ENCODE measurements at places on chromosomes 7 and 10.
A peak's percentile ranks its signal among the peaks of the same experiment; 100 is the strongest.

DNA sequence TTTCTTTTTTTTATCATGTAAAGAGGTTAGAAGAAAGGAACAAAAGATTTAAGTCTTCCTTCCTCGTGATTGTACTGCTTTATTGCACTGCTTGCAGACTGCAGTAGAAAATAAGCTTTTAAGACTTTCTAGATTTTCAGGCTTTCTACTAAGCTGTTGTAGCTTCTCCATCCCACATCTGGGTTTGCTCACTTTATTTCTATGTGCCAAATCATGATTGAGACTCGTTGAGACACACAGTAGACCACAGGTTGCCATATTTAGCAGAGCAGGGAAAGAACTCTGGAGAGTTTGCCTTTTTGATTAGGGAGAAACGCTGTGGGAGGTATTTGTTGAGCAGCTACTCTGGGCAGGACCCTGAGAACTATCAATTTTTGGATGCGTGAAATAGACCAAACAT, 89.2 kb upstream of the BTBD16 start:
- DNase-seq = peak; percentile 47

DNA sequence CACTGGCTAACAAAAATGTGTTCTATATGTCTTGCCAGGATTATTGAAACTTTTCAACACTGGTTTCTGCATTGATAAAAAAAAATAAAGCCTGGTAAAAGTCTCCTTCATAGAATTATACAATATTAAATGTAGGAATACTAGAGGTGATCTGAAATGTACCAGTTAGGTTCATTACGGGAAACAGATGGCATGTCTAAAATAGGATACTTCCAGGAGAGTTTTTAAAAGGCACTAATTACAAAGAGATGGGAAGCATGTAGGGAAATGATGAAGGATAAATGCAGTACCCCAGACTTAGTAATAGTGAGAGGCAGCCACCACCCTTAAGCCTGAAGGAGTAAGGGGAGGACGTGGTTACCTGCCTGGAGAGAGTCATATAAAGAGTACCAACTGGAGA, 107.0 kb upstream of the NPSR1 start:
- DNase-seq = no peak

GRCh38 chr7:17940951-17941431, 697 bp upstream of the SNX13 start:
- peak; percentile 7 for DNase-seq

DNA sequence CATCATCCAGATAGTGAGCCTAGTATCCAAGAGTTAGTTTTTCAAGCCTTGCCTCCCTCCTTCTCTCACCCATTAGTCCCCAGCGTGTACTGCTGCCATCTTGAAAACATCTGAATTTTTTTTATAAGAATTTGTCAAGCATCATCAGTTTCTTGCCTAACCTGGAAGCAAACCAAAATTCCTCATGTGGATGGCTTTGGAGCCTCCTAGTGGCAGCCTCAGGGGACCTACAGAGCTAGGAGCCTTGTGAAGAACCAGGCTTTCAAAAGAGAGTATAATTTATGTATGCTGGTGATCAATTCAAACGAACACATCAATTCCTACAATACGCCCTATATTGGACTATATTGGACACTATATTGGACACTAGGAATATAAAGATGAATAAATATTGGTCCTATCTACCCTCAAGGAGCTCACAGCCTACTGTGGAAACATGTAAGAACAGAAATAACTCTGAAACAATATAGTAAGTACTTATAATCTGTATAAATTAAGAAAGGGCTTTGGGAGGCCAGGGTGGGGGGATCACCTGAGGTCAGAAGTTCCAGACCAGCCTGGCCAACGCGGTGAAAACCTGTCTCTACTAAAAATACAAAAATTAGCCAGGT, 63.4 kb downstream of the HPSE2 start:
- DNase-seq = peak; percentile 20

DNA sequence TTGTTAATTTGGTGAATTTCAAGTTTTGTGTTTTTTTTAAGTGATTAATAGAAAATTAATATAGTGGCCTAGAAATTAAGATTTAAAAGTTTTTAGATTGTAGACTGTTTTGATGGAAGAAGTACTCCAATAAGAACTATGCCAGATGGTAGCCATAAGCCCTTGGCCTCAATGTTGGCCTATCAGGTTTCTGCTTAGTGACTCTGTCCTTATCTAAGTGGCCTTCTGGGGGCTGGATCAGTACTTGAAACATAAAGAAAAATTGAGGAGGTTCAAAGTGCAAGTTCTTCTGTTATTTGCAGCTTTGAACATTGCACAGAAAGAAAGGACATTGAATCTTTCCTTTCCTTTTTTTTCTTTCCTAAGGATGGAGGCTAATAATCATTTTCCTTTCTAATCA, 9.9 kb downstream of the CCDC126 start:
- no peak for DNase-seq

- no peak for DNase-seq
These were observed 93.3 kb downstream of the DLG5 start for GRCh38 chr10:77833225-77833624.

DNA sequence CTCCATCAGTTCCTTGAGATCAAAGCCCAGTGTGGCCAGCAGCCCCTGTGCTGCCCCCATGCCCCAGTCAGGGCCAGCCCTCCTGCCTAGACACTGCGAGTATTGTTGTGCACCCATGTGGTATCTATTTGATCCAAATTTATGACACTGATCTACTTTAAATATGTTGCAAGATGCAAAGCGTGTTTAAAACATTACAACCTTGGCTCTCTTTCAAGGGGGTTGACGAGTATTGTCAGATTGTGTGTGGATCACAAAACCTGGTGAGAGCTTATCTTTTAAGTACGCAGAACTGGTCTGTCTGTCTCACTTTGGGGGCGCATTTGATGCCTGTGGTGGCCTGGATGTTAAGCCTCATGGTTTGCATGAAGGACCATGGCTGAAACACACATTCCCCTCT, 108.9 kb downstream of the COL13A1 start:
- DNase-seq = no peak

DNA sequence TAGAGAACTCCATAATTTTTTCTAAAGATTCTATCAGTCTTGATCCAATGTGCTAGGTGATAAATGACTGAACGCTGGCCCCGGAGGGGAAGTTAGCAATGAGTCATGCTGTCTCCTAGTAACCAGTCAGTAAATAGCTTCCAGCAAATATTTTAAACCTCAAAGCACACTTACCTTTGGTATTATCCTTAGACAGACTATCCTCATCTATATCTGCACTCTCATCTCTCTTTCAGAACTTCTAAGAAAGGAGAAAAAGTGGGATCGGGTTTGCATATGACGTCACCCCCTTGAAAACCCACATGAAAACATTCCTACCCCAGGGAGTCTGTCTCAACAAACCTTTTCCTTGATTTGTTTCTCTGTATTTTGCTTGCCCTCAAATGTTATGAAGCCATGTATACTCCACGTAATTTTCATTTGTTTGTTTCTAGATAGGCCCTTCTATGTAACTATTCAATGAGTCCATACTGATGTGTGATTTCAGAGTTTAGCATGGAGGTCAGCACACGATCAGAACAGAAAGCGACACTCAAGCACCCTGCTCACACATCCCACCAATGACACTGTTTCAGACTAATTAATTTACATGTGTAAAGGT, 174.9 kb upstream of the NRP1 start:
- peak; percentile 79 for DNase-seq

Measured in AG08395 (cell line).